ENCODE measurements at places on chromosomes 2 and 18.

- no peak for DNase-seq
Observed at GRCh38 chr2:232447638-232448303, 8.2 kb upstream of the ALPI start.

DNA sequence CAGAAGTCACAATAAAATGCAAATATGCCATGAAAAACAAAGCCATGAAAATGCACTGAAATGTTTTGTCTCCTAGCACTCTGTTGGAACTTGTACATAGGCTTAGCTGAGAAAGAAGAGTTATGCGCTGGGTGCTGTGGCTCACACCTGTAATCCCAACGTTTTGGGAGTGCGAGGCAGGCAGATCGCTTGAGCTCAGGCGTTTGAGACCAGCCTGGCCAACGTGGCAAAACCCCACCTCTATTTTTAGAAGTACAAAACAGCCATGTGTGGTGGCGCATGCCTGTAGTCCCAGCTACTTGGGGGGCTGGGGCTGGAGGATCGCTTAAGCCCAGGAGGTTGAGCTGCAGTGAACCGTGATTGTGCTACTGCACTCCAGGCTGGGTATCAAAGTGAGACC lies 39.9 kb downstream of the IRS1 start:
- no peak for DNase-seq

DNA sequence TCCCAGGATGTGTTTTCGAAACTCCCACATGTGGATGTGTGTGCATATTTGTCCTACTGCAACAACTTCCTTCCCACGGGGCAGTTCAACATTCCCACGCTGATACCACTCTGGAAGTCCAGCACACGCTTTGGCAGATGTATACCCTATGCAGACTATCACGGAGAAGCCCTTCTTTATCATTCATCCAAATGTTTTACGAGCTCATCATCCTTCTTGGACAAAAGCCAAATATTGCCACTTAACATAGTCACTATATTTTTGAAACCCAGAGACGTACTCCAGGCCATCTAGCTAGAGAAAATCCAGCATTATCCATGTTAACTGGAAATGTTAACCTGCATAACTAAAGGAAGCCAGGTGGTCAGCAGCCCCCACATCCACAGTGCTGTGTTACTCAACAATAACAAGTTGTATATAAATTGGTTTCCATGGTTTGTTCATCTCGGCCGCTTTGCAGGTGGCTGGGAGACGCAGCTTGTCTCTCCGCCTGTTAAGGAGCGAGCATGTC lies 131.5 kb downstream of the ZNF532 start:
- DNase-seq: no peak

- DNase-seq: no peak
Observed at GRCh38 chr2:17646838-17647701, 106.5 kb downstream of the SMC6 start.

GRCh38 chr18:78737006-78737915 lies 242.4 kb upstream of the SALL3 start:
- no peak for DNase-seq

DNA sequence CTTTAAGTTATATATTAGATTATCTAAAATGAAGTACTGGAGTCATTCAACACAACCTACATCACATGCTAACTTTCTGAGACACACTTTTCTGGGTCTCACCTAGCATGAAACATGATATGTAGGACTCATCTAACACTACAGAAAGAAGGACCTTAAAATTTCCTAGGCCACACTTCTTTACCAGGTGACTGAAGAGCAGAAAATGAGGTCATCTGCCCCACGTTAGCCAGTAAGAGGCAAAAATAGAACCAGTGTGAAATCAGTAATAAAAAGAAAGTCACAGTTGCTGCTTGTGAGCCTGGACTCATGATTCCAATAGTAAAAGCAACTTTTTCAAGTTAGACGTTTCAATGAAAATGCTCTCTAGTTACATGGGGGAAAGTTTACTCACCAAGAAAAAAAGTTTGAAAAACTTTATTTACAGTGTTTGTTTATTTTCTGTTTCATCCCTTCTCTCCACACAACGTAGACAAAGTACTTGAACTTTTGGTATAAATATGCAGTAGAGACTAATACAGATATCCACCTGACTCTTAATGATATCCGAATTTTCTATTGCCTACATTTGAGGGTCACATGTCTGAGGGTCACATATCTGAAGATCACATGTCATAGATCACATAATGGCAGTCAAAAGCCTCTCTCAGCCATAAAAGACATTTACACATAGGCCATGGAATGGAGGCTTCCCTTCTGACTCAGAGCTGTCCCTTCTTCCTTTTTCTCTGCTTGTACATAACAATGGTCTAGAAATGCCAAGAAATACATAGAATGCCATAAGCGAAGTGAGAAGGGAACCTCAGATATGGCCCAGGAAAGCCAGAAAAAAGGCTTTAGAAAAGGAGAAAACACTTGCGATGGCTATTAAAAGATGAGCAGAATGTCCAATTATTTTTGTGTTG lies 362.9 kb downstream of the ZEB2 start:
- no peak for DNase-seq

GRCh38 chr2:39663187-39663930 lies 2.4 kb upstream of the TMEM178A start:
- DNase-seq: no peak

- no peak for DNase-seq
Observed at GRCh38 chr2:241099246-241099645, 2.8 kb downstream of the MTERF4 start.

GRCh38 chr18:407626-408224 lies 92.8 kb downstream of the COLEC12 start:
- no peak for DNase-seq

DNA sequence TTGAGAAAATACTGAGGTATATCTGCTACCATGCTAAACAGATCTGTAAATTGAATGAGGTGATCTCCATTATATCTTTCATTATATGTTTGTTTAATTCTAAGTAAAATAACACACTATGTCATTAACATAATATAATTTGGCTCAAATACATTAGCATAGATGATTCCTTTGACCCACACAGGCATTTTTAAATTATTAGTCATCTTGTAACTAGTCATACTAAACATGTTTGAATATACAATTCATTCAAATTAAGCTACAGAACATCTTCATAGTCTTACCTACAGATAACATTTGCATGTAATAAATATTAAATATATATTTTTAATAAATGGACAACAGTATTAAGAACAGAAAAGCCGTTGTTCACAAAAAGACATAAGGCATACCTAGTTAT lies 52.7 kb upstream of the KYNU start:
- no peak for DNase-seq

- DNase-seq: no peak
Observed at GRCh38 chr2:230982528-230982927, 13.4 kb upstream of the SPATA3 start.

- DNase-seq: no peak
Observed at GRCh38 chr2:173986805-173987204, 21.6 kb upstream of the SP3 start.

GRCh38 chr2:162994718-162995117 lies 156.2 kb upstream of the KCNH7 start:
- no peak for DNase-seq

GRCh38 chr18:35348001-35348400 lies 3.8 kb upstream of the ZNF24 start:
- DNase-seq: no peak

Measured in T1000 (cell line).